ENCODE measurements at places on chromosomes 5 and 9.

DNA sequence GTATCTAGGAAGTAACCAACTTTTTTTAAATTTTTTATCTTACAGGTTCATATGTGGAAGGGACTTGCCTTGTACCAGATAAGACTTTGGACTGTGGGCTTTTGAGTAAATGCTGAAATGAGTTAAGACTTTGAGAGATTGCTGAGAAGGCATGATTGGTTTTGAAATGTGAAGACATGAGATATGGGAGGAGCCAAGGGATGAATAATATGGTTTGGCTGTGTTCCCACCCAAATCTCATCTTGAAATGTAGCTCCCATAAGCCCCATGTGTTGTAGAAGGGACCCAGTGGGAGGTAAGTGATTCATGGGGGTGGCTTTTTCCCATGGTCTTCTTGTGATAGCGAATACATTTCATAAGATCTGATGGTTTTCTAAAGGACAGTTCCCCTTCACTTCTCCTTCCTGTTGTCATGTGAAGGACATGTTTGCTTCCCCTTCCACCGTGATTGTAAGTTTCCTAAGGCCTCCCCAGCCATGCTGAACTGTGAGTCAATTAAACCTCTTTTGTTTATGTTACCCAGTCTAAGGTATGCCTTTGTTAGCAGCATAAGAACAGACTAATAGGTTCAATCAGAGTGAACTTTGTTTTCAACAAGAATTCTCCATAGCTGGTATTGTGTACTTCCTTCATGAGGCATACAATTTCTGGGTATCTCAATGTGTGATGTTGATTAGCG, 535.6 kb upstream of the MEF2C start:
- DNase-seq = no peak

DNA sequence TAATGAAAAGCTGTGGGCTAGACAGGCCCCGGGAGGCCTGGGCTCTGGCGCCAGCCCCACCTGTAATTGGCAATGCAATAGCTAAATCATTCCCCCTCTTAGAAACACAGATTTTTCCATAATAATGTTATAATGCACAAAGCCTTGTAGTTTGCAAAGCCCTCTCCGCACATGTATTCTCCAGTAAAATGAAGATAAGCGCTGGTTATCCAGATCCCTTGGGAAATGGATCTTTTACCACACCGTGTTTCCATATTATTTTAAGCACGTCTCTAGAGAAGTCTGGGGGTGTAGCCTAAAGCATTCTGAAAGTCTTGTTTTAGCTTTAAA, 1.1 kb upstream of the APBA1 start:
- DNase-seq = no peak

DNA sequence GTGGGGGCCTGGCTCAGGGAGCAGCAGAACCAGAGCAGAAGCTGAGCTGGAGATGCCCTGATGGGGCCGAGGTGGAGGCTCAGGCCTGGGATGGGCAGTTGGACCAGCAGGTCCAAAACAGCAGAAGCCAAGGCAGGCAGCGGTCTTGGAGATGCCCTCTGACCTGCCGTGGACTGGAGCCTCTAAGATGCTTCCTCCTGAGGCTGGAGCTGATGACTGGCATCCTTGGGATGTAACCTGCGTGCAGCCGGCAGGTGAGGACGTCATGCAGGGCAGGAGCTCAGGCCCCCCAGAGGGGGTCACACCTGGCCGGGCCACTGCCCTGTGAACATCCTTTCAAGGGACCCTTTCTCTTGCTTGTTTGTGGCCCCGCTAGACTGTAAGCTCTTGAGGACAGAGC, 162.0 kb downstream of the RGS3 start:
- no peak for DNase-seq

- no peak for DNase-seq
These were observed 395.9 kb downstream of the PSAT1 start for GRCh38 chr9:78692871-78693270.
